ENCODE measurements at places on chromosomes 1 and 21.

DNA sequence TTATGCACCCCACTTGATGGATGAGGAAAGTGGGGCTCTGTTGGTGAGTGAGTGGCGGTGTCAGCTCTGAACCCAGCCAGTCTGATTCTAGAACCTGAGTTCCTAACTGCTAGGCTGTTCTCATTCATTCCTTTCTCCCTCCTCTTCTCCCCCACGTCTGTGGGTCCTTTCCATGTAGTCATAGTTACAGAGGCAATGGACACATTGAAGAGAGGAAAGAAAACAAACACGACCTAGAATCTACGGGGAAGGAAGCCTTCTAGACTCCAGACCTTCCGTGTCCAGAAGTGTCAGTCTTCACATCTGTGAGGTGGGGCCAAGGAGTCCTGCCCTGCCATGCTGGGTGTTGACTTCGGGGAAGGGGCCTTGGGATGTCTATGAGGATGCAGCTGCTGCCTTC is 115.8 kb upstream of the WNT4 start:
- no peak for DNase-seq

- DNase-seq: no peak
Measured at GRCh38 chr1:180791806-180792205, 120.9 kb upstream of the KIAA1614 start.

DNA sequence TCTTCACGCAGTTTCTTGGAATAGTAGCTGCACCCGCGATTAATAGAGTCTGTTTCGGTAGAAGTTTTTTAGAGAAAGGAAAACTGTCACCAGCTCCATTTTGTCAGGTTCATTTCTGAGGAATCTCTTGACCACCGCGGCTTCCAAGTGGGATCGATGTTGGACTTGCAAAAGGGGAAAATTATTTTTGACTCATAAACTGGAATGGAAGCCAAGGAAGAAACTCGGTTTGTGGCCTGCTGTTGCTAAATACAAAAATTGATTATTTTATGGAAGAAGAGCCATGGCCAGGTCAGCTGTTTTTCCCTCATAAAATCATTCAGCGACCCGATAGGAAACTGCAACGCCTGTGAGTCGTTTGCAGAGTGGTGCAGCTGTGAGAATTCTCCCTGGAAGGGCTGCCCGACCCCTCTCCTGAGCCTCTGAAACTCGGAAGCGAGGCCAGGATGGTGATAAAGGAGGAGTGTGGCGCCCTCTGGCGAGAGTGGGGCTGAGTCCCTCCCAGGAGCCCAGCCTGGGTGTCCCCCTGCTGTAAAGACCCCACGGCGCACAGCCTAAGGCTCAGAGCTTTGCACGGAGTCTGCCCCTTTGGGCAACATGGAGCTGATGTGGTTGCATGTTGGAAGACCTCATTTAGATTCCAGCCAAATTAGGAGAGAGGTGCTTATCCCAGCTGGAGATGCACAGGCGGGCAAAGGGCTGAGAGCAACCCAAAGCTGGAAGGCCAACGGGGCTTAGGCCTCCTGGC is 83.6 kb upstream of the SLC25A33 start:
- peak; percentile 36 for DNase-seq

- peak; percentile 74 for DNase-seq
Measured at GRCh38 chr1:151594143-151594625, 17.7 kb upstream of the SNX27 start.

GRCh38 chr1:110914676-110915075 is 41.7 kb downstream of the CD53 start:
- DNase-seq: no peak

GRCh38 chr1:170254371-170254770 is 108.6 kb downstream of the NTMT2 start:
- no peak for DNase-seq

- no peak for DNase-seq
Measured at GRCh38 chr1:43423672-43424550, 29.8 kb downstream of the HYI start.

DNA sequence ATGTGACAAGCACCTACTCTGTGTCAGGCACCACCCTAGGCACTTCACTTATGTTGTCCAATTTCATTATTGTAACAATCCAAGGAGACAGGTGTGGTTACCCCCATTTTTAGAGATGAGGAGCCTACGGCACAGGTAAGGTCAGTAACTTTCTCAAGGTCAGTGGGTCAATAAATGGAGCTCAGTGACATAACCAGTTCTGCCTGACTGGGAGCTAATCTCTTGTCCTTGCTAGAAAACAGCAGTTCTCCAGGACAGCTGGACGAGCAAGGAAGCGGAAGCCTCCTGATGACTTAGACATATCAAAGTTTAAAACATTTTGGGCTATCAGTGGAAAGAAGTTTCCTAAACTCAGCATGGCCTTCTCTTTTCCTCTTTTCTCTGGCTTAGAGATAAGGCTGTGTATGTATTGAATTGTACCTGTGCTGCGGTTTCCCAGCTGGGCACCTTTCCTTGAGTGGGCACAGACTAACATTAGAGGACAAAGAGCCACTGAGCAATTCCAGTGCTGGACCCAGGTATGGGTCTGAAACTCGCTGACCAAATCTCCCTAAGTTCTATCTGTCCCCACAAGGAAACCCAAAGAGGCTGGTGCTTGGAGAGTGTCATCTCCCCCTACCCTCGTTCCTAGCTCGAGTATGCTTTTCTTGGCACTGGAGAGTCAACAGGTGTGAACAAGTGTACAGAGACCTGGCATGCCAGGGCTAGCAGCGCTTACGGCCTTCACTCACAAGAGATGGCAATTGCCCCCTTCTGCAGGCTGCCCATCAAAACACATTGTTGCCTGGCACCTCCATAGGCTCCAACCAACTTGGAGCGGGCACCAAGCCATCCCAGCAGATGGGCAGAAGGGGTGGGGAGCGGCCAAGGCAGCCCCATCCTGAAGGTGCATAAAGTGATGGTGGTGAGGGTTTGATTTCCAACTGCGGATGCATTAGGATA is 456.1 kb upstream of the PROX1 start:
- DNase-seq: no peak
